ENCODE measurements at places on chromosomes 3 and 15.

- DNase-seq = no peak
Observed at GRCh38 chr3:119507404-119507803, 9.1 kb downstream of the TIMMDC1 start.

DNA sequence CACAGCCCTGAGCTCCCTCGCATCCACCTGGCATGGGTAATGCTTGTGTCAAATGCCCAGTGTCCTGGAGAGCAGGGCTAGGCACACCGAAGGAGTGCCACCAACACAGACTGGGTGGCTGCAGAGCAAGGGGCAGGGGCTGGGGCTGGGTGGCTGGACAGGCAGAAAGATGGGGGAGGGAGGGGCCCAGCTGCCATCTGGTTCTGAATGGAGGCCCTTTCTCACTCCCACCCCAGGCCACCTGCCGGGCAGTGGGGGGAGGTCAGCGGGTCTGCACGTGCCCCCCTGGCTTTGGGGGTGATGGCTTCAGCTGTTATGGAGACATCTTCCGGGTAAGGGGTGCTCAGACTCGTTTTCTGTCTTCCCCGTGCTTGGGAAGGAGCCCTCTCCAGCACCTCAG is 17.0 kb downstream of the STAB1 start:
- DNase-seq = no peak

DNA sequence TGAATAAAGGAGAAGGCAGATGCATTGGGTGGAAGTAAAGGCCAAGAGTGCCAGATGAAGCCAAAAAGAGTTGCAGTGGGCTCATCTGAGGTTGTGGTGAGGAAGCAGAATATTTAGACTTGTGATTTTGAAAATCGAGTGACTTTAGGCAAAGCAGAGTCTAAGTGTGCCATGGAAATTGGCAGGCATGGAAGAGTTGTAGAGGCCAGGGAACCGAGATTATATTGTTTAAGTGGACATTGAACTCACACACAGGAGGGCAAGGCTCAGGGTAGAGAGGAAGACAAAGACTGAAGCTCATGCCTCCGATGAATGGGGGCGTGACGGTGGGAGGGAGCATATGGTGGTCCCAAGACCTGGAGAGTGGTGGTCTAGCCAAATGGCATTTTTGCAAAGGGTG is 347.5 kb downstream of the EPHB1 start:
- no peak for DNase-seq

DNA sequence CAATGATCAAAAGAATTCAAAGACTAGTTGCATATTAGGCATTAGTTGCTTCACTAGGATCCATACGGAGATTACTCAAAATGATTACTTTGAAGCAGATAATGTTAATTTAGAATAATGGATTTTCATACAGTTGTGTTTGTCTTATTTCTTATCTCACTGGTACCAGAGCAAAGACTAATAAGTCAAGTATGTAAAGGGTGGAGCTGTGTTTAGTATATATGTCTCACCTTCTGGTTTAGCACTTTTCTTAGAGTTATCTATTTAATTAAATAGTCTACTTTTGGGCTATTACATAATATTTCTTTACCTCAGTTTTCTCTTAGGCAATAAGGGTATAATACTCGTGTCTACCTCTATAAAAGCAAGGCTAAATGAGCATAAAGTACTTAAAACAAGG is 18.8 kb downstream of the TMEM207 start:
- no peak for DNase-seq

- peak; percentile 23 for DNase-seq
Observed at GRCh38 chr15:99105514-99106341, 848 bp downstream of the SYNM start.

DNA sequence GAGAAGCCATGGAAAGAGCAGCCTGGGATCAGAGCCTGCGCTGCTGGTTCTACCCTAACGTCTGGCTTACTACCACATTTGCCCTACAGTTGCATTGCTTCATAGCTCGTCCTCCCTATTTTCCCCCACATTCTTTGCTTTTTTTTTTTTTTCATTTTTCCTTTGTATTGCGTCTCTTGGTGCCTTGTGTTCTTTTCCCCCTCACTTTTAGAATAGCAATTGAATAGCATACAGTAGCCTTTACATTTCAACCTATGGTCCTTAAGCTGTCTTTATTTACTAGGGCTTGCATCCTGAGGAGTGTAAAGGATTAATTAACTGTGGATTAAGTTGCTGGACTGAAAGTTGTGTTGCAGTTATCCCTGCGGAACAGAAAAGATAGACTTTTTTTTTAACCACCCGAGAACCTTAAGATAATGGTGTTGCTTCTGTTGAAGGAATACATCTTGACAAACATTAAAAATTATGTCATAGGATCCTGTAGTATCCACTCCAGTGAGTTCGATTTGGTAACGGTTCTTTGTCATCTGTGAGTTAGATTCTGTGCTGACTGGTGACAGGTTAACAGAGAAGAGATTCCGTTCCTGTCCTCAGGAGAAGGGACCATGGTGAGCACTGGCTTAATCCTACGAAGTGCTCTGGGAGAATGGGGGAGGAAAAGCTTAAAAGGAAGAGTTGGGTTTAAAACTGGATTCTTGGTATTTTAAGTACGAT is 417.4 kb upstream of the NAALADL2 start:
- DNase-seq = no peak

GRCh38 chr3:167066977-167067786 is 312.9 kb downstream of the ZBBX start:
- no peak for DNase-seq

- DNase-seq = no peak
Observed at GRCh38 chr15:56838085-56838484, 80.4 kb upstream of the TCF12 start.

- no peak for DNase-seq
Observed at GRCh38 chr3:78907367-78907766, 860.4 kb downstream of the ROBO1 start.

DNA sequence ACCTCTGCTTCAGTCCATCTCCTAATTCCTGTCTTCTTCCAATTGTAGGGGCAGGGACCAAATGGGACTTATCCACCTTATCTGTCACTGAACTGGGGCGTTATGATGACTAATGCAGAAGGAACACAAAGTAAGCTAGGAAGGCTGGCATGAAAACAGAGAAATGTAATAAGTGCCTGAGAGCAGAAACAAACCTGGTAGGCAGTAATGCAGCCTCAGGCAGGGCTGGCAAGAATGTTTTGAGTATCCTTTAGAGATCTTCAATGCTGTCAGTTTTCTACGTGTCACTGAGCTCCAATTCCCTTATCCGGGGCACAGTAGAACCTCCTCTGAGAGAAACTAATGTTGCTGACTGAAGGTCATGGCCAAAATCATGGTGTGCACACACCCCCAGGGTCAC is 246.2 kb upstream of the TBL1XR1 start:
- DNase-seq = no peak

- DNase-seq = no peak
Observed at GRCh38 chr3:184531626-184532280, 29.8 kb upstream of the EPHB3 start.

GRCh38 chr15:76334438-76335306 is 1.9 kb upstream of the ISL2 start:
- no peak for DNase-seq

DNA sequence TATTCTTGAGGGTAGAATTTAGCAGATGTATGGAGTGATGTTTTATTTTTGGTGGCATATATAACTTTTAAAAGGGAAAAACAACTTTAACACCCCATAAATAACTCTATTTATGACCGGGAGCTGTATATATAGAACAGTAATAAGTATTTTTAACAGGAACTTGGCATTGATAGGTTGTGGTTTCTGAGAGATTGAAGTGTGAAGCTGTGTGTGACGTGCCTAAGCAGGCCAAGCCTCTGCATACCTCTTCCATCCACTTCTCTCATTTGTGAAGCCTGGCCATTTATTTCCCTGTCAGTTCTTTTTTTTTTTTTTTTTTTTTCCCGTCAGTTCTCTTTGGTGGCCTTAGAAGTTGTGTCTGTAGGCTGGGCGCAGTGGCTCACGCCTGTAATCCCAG is 23.0 kb downstream of the RBM5 start:
- no peak for DNase-seq

- DNase-seq = no peak
Observed at GRCh38 chr3:57977818-57978235, 30.4 kb upstream of the FLNB start.

GRCh38 chr3:29322586-29322985 is 41.7 kb downstream of the RBMS3 start:
- DNase-seq = no peak

- DNase-seq = no peak
Observed at GRCh38 chr3:16297997-16298885, 33.2 kb downstream of the OXNAD1 start.

GRCh38 chr3:84738086-84738485 is 220.7 kb upstream of the CADM2 start:
- DNase-seq = no peak

GRCh38 chr3:170808041-170808440 is 62.0 kb downstream of the RPL22L1 start:
- no peak for DNase-seq

- no peak for DNase-seq
Observed at GRCh38 chr3:156788846-156789245, 37.3 kb upstream of the LEKR1 start.

GRCh38 chr3:140821493-140821892 is 120.1 kb upstream of the SLC25A36 start:
- no peak for DNase-seq

- DNase-seq = no peak
Observed at GRCh38 chr15:84840741-84841429, 23.7 kb downstream of the ALPK3 start.

GRCh38 chr3:75254685-75255084 is 409.4 kb upstream of the FRG2C start:
- DNase-seq = no peak

- no peak for DNase-seq
Observed at GRCh38 chr15:100902436-100903167, 16.6 kb upstream of the LRRK1 start.

- no peak for DNase-seq
Observed at GRCh38 chr3:113245761-113246161, 34.4 kb downstream of the BOC start.

- peak; percentile 27 for DNase-seq
Observed at GRCh38 chr3:111326144-111326995, 215.6 kb upstream of the CD96 start.

DNA sequence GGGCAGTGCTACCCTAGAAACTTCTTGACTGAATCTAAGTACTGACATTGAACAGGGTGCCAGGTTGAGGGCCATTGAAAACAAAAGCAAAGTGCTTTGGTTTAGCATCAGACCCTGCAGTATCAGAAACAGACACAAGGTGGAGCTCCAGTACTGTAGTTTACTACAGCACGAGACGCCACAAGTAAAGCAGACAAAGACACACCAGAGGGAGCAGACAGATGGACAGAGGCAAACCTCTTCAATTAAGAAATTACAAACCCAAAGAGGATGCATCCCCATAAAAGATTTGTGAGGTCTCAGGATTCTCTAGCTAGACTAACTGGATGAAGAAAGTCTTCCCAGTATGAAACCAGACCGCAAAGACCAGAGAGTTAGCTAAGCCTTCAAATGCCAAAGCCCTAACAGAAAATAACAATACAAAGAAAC is 16.6 kb downstream of the TOP2B start:
- peak; percentile 84 for DNase-seq

DNA sequence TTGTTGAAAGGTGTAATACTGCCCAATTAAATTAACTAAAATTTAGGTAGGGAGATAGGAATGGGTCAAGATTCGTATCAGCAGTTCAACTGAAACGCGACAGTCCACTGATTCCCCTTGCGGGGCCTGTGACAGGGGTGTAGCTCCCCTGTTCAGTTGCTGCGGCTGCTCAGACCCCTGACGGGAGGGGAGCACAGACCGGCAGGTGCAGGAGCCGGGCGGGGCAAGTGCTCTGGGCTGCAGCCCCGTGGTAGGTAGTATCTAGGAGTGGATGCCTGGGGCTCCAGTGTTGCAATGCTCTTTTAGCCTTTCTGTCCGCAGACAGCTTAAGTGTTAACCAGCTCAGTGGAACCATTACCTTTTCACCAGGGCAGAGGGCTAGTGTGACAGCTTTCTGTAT is 164.9 kb downstream of the ROBO2 start:
- DNase-seq = no peak

DNA sequence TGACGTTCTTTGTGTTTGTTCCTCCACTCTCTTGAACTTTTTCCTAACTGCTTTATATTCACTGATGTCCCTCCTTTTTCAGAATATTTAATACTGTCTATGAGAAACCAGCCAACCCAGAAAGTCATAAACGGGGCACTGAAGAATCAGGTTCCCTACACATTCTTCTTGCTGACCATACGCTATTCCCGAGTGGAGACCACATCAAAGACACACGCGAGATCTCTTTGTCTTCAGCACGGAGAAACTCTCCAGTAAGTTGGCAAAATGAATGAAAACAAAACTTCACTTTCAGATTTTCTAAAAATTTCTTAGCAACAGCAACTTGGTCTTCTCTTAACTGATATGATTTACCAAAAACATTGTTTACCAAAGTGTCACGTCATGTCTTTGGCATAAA is 22.6 kb downstream of the FAM174B start:
- DNase-seq = no peak

- no peak for DNase-seq
Observed at GRCh38 chr3:150309557-150309956, 98.5 kb upstream of the TSC22D2 start.

DNA sequence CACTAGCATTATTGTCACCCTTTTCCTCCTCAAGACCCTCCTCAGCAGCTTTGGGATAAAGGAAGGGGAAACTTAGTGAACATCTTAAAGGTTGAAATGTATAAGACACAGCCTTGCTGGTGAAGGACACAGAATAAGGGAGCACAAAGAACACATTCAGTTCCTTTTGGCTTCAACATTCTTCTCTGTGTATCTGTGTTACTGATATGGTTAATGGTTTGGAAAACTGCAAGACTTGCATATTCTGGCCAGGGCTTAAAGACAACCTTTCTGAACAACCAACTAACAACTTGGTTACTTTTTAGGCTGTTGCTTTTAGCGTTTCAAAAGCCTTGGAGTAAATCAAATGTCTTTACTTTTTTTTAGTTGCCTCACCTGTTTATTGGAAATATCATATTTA is 680.5 kb downstream of the MECOM start:
- no peak for DNase-seq

DNA sequence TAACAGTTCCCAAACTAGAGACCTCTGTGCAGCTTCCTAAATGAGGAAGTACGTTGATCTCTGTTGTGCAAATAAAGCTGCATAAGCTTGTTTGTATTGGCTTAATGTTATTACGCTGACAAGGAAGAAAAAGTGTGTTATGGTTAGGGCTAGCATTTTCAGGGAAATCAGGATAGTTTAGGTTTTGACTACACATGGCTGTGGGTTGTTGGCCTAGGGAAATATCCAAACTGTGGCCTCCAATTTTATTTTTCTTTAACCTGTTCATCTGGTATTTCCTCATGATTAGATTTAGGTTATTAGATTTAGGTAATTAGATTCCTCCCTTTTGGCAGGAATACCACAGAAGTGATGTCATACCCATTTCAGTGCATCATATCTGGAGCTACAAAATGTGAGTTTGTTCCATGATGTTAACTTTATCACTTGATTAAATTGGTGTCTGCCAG is 8.7 kb upstream of the MCCC1 start:
- no peak for DNase-seq

GRCh38 chr3:102069211-102069662 is 219.9 kb downstream of the NFKBIZ start:
- no peak for DNase-seq

DNA sequence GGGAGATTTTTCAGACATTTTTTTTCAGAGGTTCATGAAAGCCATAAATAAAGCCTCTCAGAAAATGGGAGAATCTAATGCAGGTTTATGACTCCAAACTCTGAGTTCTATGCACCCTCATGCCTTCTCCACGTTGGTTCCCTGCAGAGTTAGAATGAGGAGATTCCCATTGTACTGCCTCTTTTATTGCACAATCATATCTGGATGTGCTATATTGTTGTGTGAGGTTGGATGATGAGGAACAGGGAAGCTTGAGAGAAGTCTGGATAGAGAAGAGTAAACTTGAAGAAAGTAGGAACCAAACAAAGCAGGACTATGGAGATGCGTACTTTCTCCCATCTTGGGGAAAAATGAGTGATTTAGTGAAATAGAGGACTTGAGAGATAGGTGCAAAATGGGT is 178.8 kb downstream of the PDCD6IP start:
- no peak for DNase-seq

Data from activated naive CD8-positive, alpha-beta T cell treated with anti-CD3 and anti-CD28 coated beads, Interleukin-2, amount 50 U/mL, for 24 hours (primary cell).